ENCODE measurements at places on chromosomes 5 and 9. TPM values are rescaled to one million over a fixed set of nuclear protein-coding genes. Genes with fewer than 3 reads are reported as not detected.

PLPP7 gene
- total RNA-seq: 3.6 TPM

GAPT gene
- total RNA-seq: not detected

GFPT2 gene
- total RNA-seq: 1.7 TPM

PCDHB3 gene
- total RNA-seq: 9.1 TPM

DNAH5 gene
- total RNA-seq: 1.4 TPM

PCDHB16 gene
- 11.9 TPM for total RNA-seq

OLFML2A gene
- total RNA-seq: 2.2 TPM

ACSL6 gene
- 0.36 TPM for total RNA-seq

RNF44 gene
- 156 TPM for total RNA-seq

NUDT2 gene
- 21.1 TPM for total RNA-seq

CBY3 gene
- not detected for total RNA-seq

TAF11L10 gene
- total RNA-seq: not detected

FAM114A2 gene
- total RNA-seq: 23.6 TPM

ZFP2 gene
- 4.9 TPM for total RNA-seq

SNCB gene
- total RNA-seq: not detected

SLC25A2 gene
- 1.1 TPM for total RNA-seq

SLC22A4 gene
- total RNA-seq: not detected

NUTM2F gene
- not detected for total RNA-seq

FOXD4L3 gene
- total RNA-seq: 0.36 TPM
